ENCODE measurements at places on chromosomes 5 and 9.
A peak's percentile ranks its signal among the peaks of the same experiment; 100 is the strongest.

DNA sequence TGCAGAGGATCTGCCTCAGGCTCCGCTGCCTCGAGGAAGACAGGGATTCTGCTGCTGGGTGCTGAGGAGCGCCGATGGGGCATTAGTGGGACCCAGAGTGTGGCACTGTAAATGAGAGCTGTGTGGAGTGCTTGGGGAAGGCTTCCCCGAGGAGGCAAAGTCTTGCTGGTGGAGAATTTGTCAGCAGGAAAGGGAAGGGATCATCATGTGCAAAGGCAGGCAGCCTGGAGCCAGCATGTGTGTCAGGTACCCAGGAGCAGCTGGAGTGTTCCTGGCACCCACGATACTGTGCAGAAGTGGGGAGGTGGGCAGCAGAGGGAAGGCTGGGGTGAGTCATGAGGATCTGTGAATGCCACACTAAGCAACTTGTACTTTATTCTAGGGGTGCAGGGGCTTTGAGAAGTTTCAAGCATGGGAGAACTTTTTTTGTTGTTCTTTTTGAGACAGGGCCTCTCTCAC, 12.3 kb downstream of the B4GALT7 start:
- no peak overlapping the region for H3K4me3 ChIP-seq
- peaks cover 2% of the 10 kb centered on the region for H3K4me1 ChIP-seq
- no peaks in the 10 kb centered on the region for H3K27me3 ChIP-seq
- H3K36me3 ChIP-seq, result peaks cover 6% of the 10 kb centered on the region

GRCh38 chr5:144169904-144170275, 569 bp downstream of the YIPF5 start:
- peak overlapping the region; percentile 76 for H3K27ac ChIP-seq
- peaks cover 5% of the 10 kb centered on the region for H3K36me3 ChIP-seq
- DNase-seq, result no peak
- H3K27me3 ChIP-seq, result peaks cover 5% of the 10 kb centered on the region
- peaks cover 27% of the 10 kb centered on the region for H3K4me1 ChIP-seq

DNA sequence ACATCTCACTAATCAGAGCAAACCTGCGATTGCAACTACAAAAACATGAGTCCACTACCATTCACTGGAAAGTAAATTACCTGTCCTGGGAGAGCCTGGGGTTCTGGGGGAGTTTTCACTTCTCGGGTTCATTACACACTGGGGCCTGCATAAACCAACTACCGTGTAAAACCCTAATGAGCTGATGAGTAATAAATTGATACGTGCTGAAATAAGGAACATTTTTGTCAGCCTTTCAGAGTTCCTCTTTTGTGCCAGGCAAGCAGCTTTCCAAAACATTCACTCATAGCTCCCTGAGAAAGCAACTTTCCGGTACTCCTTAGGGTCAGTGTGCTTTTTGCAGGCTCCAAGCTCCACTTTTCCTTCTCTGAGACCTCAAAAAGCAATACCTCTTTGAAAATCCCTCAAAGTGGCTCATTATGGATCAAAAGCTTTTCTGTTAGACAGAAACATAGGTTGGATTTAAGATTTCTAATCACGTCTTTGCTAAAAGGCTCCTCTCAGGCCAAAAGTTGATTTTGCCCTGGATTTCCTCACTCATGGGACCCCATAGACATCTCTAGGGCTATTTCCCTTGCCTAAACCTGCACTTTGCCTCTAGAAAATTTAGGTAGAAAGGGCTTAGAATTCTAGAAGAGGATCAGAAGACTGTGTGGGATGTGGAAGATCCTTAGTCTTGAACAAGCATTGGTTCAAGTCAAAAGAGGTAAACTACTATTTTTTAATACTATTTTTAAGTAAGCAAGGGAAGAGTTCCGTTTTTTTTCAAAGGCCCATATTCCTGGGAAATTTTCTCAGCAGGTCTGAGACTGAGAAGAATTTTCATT, 74.8 kb downstream of the ST8SIA4 start:
- H3K4me3 ChIP-seq, result no peak overlapping the region
- H3K4me1 ChIP-seq, result peaks cover 19% of the 10 kb centered on the region
- H3K36me3 ChIP-seq, result no peaks in the 10 kb centered on the region
- no peak for DNase-seq
- H3K27ac ChIP-seq, result no peak overlapping the region

- no peaks in the 10 kb centered on the region for H3K27me3 ChIP-seq
- no peak for DNase-seq
- H3K4me3 ChIP-seq, result no peak overlapping the region
- H3K27ac ChIP-seq, result no peak overlapping the region
- H3K36me3 ChIP-seq, result no peaks in the 10 kb centered on the region
- H3K4me1 ChIP-seq, result no peaks in the 10 kb centered on the region
Measured at GRCh38 chr9:36542355-36542754, 30.3 kb upstream of the MELK start.

DNA sequence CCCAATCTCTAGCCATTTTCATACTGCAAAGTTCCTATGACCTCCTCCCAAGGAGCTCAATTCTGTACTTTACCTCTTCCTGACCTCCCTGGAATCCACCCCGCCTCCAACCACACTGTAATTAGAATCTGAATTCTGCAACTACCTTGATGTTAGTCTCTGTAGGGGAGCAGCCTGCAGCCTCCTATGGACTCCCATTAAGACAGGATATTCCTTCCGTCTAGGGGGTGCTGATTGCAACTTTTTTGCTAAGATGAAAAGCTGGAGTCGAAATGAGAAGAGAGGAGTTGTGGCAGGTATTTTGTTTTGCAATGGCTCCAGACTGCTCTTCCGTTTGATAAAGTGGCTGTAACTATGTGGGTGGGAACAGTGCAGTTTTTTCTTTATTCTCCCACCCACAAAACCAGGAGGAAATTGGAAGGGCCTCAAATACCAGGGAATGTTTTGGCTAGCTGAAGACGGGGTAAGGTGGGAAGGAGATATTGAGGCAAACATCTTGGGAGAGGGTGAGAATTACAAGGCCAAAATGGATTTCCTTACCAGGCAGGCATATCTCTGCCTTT, 23.8 kb downstream of the ANXA2R start:
- peaks cover 36% of the 10 kb centered on the region for H3K4me1 ChIP-seq
- no peaks in the 10 kb centered on the region for H3K36me3 ChIP-seq
- peaks cover 26% of the 10 kb centered on the region for H3K27me3 ChIP-seq
- peak overlapping the region; percentile 92 for H3K4me3 ChIP-seq
- DNase-seq, result no peak
- H3K27ac ChIP-seq, result peak overlapping the region; percentile 11

DNA sequence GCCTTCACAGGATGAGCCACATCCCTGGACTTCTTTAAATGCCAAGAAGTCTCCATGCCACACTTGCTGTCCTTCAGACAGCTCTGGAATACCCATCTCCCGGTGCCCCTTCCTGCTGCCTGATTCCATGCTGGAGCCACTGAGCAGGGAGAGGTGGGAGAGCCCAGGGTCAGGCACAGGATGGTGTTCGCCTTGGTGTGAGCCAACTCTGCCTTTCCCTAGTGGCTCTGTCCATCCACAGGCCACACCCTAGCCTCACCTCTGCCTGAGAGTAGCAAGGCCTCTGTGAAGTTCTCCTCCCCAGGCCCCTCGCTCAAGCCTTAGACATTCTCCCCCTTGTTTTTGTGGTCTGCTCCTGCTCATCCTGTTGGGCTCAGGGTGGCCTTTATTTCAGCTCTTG, 54.2 kb upstream of the ANGPTL2 start:
- H3K4me3 ChIP-seq, result no peak overlapping the region
- peak; percentile 25 for DNase-seq
- H3K36me3 ChIP-seq, result no peaks in the 10 kb centered on the region
- H3K27me3 ChIP-seq, result no peaks in the 10 kb centered on the region
- no peak overlapping the region for H3K27ac ChIP-seq
- no peaks in the 10 kb centered on the region for H3K4me1 ChIP-seq

DNA sequence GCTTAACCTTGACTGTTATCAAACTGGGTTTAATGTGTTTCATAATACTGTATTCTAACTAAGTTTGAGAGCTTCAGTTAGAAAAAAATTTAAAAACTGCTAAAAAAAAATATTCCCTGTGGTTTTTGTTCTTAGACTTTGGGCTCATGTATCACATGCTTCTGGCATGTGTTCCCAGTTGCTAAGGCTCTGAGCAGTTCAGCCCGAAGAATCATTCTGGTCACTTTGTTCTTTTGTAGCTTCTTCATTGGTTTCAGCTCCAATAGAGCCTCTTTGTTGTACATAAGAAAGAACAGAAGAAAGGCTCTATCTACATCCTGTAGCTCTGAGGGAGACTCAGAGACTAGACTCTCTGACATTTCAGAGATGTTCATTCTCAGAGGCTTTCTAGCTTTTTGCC, 25.6 kb downstream of the KCNN2 start:
- no peak overlapping the region for H3K27ac ChIP-seq
- no peak overlapping the region for H3K4me3 ChIP-seq

- DNase-seq, result peak; percentile 86
- peak within 1 kb of the TSS; percentile 97 for H3K27ac ChIP-seq
- peaks cover 2% of the 10 kb centered on the region for H3K27me3 ChIP-seq
- peaks cover 7% of the 10 kb centered on the region for H3K36me3 ChIP-seq
Measured at GRCh38 chr9:21334701-21335632, at the start of gene KLHL9. Gene KLHL9 (minus strand): TSS chr9:21335404. CDS start chr9:21334859, 545 bp downstream.

DNA sequence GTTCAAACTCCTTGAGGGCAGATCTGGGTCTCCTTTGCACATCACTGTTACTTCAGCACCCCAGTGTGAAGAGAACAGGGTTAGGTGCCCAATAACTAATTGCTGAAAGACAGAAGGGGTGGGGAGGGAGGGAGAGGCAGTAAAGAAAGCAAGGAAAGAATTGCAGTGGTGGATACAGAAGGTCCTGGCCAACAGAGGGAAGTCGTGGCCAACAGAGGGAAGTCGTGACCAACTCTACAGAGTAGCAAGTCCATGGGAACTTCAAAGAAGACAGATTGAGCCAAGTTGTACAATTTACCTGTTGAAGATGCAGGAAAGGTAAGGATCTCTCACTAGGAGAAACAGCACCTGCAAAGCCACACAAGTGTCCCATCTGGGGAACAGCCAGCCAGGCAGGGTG, 27.0 kb downstream of the CCNJL start:
- DNase-seq, result no peak
- H3K4me3 ChIP-seq, result no peak overlapping the region
- no peak overlapping the region for H3K27ac ChIP-seq
- H3K4me1 ChIP-seq, result peaks cover 21% of the 10 kb centered on the region

DNA sequence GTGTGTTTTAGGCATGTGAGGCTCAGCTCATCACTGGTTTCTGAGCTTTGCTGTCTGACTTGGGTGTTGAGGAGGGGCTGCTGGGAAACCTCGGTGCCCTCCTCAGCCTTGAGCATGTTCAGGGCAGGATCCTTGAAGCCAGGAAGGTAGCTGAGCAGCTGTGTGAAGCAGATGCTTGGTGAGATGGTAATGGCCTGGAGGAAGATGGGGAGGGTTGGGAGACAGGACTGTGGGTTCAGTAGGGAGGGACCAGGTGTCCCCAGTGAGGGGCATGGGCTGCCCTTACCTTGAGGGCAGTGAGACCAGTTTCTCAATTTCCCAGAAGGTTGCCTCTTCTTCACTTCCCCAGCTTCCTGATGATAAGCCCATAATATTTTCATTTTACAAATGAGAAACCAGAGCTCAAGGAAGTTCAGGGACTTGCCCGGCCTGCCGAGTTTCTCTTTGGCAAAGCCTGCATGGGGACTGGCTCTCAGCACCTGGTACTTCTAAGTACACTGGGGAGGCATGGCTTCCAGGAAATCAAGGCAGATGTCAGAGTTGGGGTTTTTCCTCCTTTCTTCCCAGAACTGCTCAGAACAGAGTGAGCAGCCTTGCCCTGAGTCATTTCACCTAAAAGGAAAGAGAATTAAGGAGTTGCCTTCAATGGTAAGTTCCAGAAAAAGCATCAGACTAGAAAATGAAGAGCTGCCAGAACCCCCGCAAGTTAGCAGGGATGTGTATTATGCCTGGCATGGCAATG, 225.7 kb downstream of the MAST4 start:
- DNase-seq, result no peak
- no peak overlapping the region for H3K4me3 ChIP-seq
- H3K27me3 ChIP-seq, result peaks cover 5% of the 10 kb centered on the region

DNA sequence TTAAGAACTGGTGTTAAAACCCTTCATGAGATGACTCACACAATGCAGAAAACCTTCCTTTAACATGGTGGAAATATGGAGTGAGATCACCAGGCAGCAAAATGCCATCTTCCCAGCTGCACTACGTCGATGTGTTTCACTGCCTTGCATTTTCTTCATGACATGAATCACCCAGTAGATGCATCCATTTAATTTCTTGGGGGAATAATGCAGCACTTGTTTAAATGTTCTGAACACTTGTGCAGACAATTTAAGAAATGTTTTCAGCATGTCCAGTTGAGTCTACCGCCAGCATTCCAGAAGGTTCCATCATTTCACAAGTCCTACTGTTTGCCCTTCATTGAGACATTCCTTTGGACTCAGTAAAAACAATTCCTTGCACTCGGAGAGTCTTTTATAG, 81.6 kb downstream of the ADAMTS16 start:
- H3K4me1 ChIP-seq, result peaks cover 6% of the 10 kb centered on the region
- no peak overlapping the region for H3K27ac ChIP-seq
- no peak overlapping the region for H3K4me3 ChIP-seq

DNA sequence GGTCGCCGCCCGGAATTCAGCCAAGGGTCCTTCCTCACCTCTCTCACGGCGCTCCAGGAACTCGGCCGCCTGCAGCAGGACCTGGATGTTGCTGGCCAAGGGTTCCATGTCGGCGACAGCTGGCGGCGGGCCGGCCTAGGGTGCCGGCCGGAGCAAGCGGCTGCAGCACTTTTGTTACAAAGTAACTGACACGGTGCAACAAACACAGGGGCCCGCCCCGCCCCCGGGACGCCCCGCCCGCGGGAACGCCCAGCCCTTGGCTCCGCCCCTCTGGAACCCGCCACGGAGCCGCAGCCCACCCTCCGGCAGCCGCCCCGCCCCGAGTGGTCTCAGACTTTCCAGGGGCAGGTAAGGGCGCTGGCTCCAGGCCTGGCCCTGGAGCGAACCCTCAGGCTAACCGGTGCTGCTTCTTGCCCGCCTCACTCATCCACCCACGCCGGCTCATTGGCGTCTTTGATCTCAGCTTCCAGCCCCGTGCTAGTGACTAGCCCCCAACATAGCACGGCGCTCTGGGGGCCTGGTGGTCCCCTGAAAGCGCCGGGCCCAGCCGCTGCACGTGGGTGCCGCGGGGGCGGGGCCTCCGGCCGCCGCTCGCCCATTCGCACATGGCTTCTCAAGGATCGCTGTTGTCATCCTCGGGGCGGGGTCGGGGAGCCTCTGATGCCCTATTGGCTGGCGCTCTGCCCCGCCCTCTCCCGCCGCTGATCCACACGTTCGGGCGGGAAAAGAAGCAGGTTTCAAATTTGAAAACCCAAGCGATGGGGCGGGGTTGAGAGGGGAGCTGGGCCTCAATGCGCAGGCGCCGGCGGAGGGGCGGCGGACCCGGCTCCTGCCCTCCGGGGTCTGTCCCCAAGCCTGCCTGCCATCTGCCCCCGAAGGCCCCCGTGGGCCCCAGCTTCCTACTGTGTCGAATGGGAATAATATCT, at the start of gene MXD3:
MXD3 (minus strand) TSS at position 176 of the 926 bp plus-strand sequence; CDS start at position 108, 68 bp downstream.
- peak within 1 kb of the TSS; percentile 79 for H3K27ac ChIP-seq
- no peaks in the 10 kb centered on the region for H3K27me3 ChIP-seq
- H3K4me1 ChIP-seq, result peaks cover 17% of the 10 kb centered on the region
- peak within 1 kb of the TSS; percentile 79 for H3K4me3 ChIP-seq

- peaks cover 8% of the 10 kb centered on the region for H3K4me1 ChIP-seq
- no peak overlapping the region for H3K27ac ChIP-seq
- H3K4me3 ChIP-seq, result no peak overlapping the region
Measured at GRCh38 chr9:107213080-107213479, 70.0 kb upstream of the RAD23B start.
